Small intestine (tissue), 16 donors: ENCODE measurements at places on chromosomes 11 and 22. TPM values are rescaled to one million over a fixed set of nuclear protein-coding genes. Genes with fewer than 3 reads are reported as not detected.
A peak's percentile ranks its signal among the peaks of the same experiment; 100 is the strongest.

Gene LIF
- polyA plus RNA-seq = 3.0 TPM

DNA sequence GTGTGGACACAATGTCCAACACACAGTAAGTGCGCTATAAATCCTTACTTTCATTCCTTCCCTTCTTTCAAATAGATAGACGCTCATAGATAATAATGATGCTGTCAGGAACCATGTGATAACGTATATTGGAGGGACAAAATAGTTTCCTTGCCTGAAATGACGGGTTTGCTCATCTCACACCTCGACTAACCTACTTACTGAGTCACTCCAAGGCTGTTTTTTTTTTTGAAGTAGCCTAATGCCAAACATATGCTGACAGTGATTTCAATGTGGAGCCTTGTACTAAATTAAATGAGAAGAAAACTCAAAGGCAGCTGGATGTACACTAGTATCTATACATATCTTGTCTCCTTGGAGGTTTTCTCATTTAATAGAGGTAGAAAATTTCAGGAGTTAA lies 400.5 kb downstream of the NELL1 start:
- DNase-seq = no peak

Gene PATE4
- not detected for polyA plus RNA-seq

- DNase-seq = peak; percentile 86
These were observed 71.3 kb downstream of the ATXN10 start for GRCh38 chr22:45742866-45743450.

DNA sequence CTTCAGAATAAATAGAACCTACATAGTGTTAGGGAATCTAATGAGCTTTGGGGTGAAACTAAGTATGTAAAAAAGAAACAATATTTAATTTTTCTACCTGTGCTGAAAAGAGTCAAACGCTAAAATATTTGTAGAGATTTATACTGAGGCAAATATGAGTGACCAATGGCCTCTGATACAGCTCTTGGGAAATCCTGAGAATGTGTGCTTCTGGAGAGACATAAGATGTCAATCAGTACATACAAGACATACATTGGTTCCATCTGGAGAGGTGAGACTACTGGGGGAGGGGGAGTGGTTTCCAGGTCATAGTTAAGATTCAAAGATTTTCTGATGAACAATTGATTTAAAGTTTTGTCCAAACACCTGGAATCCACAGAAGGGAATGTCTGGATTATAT lies 970 bp downstream of the ASRGL1 start:
- DNase-seq = no peak
